ENCODE measurements at places on chromosomes 5 and 9. TPM values are rescaled to one million over a fixed set of nuclear protein-coding genes. Genes with fewer than 3 reads are reported as not detected.

GRCh38 chr9:135848341-135849047 lies 58.9 kb downstream of the CAMSAP1 start:
- no peak for DNase-seq

GRCh38 chr5:138978581-138978980 lies 103.4 kb upstream of the LRRTM2 start:
- no peak for DNase-seq

GRCh38 chr9:6413365-6414246 lies 607 bp downstream of the UHRF2 start:
- peak; percentile 39 for DNase-seq

- DNase-seq, result no peak
Measured at GRCh38 chr9:107144475-107144874, 138.6 kb upstream of the RAD23B start.

GRCh38 chr9:129245276-129245675 lies 67.2 kb upstream of the IER5L start:
- no peak for DNase-seq

DNA sequence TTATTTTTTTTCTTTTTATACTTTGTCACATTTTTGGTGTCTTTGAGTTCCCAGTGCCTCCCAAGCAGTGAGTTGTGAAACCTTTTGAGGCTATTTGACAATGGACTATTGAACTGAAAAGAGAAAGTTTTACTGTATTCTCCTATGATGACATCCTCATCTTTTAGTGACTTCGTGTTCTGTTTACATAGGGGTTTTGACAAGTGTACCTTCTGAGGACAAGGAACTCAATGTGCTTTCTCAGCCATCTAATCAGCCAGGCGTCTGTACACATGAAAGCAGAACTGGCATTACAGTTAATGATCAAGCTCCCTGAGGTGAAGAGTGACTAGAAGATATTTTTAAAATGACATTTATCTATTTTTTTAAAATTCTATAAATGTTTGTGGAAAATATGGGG lies 175.5 kb downstream of the ANXA1 start:
- no peak for DNase-seq

GRCh38 chr5:159593518-159594073 lies 263.3 kb upstream of the IL12B start:
- DNase-seq, result no peak

Gene TSSK1B
- not detected for total RNA-seq

Gene KIF27
- 1.5 TPM for total RNA-seq

Gene TMEM252
- total RNA-seq, result not detected

Gene MZB1
- total RNA-seq, result 1.8 TPM
